Lung microvascular endothelial cell (primary cell): ENCODE measurements at places on chromosomes 3 and 15.

- peak; percentile 46 for DNase-seq
Measured at GRCh38 chr15:75720787-75721479, 8.3 kb upstream of the CSPG4 start.

GRCh38 chr3:65811086-65811761, 227.5 kb downstream of the MAGI1 start:
- no peak for DNase-seq

DNA sequence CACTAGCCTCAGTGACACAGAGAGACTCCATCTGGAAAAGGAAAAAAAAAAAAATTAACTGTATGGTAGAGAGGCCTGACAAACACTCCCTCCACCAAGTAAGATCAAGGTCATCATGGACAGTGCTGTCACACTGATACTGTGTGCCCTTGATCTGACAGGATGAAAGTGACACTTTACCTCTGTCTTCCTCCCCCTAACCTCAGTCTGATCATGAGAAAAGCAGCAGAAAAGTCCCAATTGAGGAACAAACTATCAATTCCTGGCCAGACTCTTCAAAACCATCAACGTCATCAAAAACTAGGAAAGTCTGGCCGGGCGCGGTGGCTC, 26.7 kb downstream of the PGPEP1L start:
- DNase-seq = no peak

DNA sequence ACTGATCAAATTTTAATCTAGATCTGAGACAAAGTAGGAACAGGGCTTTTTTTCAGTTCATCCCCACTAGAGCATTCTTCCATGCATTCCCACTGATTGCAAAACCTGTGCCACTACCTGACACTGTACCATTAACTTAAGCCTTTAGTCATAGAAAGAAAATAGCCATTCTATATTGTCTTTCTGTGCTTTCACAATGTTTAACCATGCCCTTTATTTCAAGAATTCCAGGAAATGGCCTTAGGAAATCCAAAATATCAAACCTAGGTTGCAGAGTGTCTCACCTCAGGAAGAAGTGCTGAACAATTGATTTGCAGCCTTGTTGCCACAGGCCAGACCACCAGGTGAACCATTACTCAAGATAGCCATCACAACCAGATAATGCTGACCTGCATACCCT, 56.2 kb upstream of the TGFBR2 start:
- DNase-seq = peak; percentile 34

DNA sequence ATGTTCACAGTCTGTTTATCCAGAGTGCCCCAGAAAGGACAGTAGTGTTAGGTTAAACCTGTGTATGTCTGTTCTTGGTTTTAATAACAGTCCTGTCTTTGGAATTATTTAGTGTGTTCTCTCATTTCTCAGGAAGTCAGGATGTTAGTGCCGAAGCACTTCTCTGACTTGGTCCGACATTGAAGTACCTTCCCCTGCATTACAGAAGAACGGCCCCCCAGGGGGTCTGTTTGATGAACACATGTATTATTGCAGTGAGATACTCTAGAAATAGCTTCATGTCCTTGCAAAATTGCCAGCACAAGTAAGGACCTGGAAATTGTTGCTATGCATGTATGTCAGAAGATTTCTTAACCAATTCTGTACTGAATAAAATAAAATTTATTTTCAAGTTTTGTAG, 110.9 kb downstream of the IGF1R start:
- DNase-seq = no peak

- peak; percentile 64 for DNase-seq
Measured at GRCh38 chr3:37909067-37909911, 47.6 kb downstream of the CTDSPL start.

DNA sequence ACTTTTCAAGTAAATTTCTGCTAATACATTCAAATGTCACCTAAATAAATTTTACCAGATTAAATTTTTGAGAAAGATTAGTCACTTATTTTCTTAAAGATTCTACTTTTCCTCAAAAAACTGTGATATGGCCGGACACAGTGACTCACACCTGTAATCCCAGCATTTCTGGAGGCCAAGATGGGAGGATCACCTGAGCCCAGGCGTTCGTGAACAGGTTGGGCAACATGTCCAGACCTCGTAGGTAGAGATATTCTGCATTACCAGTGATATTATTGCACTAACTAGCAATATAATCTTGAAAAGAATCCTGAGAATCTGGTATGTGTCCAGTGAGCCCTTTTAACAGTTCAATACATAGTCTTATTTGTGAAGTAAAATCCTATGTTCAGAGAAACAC, 61.7 kb downstream of the CBLB start:
- DNase-seq = no peak

DNA sequence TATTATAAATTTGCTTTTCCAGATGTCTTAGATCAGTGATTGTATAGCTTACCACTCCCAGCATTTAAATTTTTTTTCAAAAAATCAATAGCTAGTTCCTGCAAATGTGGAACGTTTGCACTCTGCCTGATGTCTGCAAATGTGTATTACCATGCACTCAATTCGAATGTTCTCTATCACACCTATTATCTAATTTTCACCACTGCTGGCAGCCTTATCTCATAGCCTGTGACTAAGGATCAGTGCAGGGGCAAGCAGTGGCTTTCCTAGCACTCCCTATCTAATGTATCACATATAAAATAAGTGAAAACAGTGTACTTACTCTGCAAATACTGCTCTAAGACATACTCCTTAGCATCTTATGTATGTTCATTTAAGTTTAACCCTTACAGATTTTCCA, 196.3 kb upstream of the PLSCR5 start:
- no peak for DNase-seq

DNA sequence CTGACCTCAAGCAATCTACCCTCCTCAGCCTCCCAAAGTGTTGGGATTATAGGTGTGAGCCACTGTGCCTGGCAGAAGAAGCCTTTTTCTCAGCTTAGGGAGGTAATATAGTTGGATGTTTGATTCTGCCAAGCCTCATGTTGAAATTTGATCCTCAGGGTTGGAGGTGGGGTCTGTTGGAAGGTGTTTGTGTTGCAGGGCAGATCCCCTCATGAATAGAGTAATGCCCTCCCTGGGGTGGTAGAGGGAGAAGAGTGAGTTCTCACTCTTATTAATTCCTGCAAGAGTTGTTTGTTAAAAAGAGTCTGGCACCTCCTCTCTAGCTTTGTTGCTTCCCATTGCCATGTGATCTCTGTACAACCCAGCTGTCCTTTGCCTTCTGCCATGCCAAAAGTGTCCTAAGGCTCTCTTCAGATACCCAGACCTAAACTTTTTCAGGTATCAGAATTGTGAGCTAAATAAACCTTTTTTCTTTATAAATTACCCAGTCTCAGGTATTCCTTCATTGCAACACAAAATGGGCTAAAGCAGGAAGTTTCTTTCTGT, 16.4 kb downstream of the NECTIN3 start:
- DNase-seq = no peak

DNA sequence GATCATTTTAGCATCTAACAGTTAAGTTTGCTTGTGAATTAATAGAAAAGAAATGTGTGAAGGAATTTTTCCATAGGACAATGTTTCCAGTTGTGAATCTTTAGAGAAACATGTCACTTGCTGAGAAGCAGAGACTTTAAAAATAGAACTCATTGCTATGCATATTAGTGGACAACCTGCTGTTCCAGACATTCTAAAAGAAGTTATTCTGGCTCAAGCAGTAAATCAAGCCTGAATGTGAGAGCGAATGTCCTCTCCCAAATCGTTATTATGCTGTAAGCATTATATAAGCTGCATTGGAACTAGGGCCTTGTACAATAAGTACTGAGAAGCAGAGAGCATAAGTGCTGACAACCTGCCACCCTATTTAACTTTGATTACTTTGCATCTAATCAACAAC, 990.9 kb downstream of the PLOD2 start:
- no peak for DNase-seq

DNA sequence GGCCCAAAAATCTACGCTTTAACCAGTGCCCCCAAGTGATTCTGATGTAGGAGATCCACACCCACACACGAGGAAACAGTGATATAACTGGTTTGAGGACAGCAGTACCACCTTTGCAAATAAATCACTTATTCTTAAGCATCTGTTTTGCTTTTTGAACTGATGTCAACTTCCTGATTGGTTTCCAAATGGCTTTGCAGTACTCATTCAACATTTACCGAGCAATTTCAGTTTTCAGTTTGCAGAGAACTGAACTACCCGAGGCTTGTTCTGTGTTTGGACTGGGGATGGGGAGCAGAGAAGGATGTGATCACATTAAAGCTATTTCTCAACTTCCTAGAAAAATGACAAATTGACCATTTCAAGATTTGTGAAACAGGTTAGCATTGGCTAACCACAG, 1.1 kb upstream of the GYG1 start:
- DNase-seq = no peak

GRCh38 chr15:49239105-49239504, 69.1 kb downstream of the GALK2 start:
- no peak for DNase-seq

GRCh38 chr3:65030847-65031463, 343.2 kb upstream of the ADAMTS9 start:
- no peak for DNase-seq

DNA sequence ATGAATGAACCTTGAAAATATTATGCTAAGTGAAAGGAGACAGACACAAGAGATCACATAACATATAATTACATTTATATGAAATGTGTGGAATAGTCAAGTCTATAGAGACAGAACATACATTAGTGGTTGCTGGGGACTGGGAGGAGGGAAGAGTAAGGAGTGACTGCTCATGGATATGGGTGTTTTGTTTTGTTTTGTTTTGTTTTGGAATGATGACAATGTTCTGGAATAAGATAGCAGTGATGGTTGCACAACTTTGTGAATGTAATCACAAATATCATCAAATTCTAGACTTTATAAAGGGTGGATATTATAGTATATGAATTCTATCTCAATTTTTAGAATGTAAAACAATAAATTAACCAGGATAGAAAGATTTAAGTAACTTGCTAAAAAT, 57.4 kb upstream of the PHLDB2 start:
- no peak for DNase-seq

DNA sequence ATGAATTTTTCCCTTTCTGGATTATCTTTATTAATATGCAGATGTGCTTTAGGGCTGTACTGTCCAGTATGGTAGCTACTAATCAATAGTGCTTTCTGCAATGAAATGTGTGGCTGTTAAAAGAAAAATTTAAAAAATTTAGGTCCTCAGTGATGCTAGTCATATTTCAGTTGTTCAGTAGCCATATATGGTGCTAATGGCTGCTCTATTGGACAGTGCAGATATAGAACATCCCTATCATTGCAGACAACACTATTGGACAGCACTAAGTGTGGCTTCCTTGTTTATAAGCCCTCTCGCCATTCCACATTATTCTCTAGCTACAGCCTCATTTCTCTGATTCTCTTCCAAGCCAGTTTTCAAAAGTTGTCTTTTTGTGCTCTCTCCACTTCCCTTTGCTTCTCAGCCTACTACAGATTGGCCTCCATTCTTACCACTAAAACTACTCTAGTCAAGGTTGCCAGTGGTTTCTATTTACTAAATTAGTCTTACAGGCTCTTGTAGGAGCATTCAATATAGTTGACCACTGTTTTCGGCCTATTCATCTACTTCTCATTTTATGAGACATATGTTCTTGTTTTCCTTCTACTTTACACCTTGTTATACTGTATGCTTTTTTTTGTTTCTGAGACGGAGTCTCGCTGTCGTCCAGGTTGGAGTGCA, 9.5 kb downstream of the MAPK6 start:
- DNase-seq = no peak

GRCh38 chr3:31472479-31473390, 60.0 kb upstream of the STT3B start:
- DNase-seq = no peak

GRCh38 chr3:156071031-156071430, 49.3 kb upstream of the KCNAB1 start:
- DNase-seq = no peak

GRCh38 chr15:99507016-99507503, 58.7 kb upstream of the MEF2A start:
- DNase-seq = no peak

- peak; percentile 38 for DNase-seq
Measured at GRCh38 chr3:102165367-102165766, 269.4 kb upstream of the ZPLD1 start.

DNA sequence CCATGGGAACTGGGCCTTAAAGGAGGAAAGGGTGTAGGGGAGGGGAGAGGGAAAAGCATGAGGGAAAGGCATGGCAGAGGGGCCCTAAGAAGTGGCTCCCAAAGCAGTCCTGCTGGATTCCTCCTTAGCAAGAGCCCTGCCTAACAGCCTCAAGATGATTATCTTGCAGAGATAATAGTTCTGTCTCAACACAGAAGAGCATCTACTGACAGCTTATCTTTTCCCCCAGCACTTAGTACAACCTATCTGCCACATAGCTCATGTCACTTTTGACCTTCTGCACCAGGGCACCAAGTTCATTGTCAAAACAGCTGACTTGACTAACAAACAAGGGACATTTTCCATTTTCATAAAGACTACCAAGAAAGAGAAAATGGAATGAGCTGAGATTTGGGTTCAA, 86.3 kb downstream of the ANP32A start:
- no peak for DNase-seq
